Activated CD8-positive, alpha-beta T cell treated with anti-CD3 and anti-CD28 coated beads, Interleukin-2, amount 10 ng/mL, durations not matched to agents 7 days and 5 days (primary cell): ENCODE measurements at places on chromosomes 1 and 21. TPM values are rescaled to one million over a fixed set of nuclear protein-coding genes. Genes with fewer than 3 reads are reported as not detected.

DNA sequence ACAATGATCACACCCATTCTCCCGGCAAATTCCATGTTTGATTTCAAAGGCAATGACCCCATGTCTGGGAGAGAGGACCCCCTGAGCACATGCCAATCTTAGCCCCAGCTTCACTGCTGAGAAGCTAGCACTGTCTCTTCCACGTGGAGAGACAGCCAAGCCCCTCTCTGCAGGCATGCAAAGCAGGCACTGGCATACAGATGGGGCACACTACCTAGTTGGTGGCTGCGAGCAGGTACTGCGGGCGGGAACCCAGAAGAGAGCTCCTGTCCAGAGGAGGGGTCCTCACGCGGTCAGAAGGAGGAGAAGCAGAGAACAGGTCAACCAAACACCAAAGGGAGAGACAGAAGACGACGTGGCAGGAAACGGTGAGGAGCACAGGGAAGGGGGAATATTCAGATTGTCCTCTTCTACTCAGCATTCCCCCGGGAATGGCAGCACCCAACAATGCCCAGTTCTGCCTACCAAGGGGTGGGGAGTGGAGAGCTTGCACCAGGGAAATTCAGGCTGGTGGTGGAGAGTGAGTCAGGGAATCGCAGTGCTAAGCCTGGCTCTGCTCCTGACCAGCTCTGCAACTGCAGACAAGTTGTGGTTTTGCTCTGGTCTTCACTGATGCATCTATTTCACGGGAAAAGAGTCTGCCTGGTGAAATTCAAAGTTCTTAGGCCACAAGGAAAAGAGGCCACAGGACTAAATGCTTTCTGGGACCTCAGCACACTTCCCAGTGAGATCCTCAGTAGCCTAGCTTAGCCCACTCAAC, 48.1 kb upstream of the GOLT1A start:
- no peaks in the 10 kb centered on the region for H3K27me3 ChIP-seq
- H3K4me3 ChIP-seq, result no peak overlapping the region
- no peaks in the 10 kb centered on the region for H3K36me3 ChIP-seq
- DNase-seq, result no peak

PRSS38 gene
- not detected for total RNA-seq

GRCh38 chr1:228006786-228007048, at the start of gene WNT3A:
Gene WNT3A, plus strand, starts transcription at chr1:228006998. Its CDS starts 131 bp downstream, at chr1:228007129.
- no peak for DNase-seq
- H3K4me1 ChIP-seq, result peaks cover 18% of the 10 kb centered on the region
- H3K27me3 ChIP-seq, result peaks cover 54% of the 10 kb centered on the region
- no peak within 1 kb of the TSS for H3K4me3 ChIP-seq
- H3K27ac ChIP-seq, result no peak within 1 kb of the TSS

GRCh38 chr1:20339811-20340457, 49.3 kb downstream of the VWA5B1 start:
- H3K27me3 ChIP-seq, result peaks cover 24% of the 10 kb centered on the region
- H3K36me3 ChIP-seq, result no peaks in the 10 kb centered on the region
- DNase-seq, result no peak

DNA sequence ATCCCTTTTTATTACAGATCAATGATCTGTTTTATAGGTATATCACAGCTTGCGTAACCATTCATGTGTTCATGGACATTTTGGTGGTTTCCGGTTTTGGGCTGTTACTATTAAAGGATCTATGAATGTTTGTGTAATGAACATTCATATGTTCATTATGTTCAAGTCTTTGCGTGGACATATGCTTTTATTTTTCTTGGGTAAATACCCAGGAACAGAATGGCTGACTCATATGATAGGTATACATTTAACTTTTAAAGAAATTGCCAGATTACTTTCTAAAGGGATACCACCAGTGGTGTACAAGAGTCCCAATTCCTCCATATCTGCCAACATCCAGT, 73.7 kb downstream of the SPATA46 start:
- H3K36me3 ChIP-seq, result no peaks in the 10 kb centered on the region
- no peaks in the 10 kb centered on the region for H3K4me1 ChIP-seq
- no peak for DNase-seq
- H3K27me3 ChIP-seq, result peaks cover 3% of the 10 kb centered on the region
- H3K4me3 ChIP-seq, result no peak overlapping the region

LSS gene
- 76.1 TPM for total RNA-seq

CDC42BPA gene
- 0.32 TPM for total RNA-seq

DNA sequence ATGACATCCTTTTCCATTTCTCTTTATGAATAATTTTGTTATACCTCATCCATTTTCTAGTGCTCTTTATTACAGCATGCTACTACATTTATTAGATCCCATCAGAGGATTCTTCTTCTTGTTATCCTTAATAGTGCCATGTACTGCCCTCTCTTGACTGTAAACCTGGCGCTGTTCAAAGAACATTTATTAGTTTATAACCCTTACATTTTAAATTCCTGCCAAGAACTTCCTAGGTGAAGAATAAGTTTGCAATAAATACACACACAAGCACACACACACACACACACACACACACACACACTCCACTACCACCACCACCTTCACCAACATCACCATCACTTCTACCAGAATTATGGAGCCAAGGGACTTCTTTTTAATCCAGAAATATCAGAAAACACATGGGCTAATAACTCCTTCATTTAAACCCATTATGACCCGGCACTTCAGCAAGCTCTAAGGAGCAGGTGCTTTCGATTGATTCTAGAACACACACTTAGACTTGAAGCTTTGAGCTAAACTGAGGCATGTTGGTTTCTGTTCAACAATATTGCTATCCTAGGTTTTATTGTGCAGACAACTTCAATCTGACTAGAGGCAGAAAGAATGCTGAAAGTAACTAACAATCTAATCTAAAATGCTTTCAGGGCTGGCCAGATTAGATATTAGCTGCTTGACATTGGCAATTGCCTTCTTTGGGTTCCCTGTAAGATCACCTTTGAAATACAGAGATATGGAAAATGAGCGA, 556.8 kb downstream of the LMO4 start:
- no peak for DNase-seq
- no peak overlapping the region for H3K27ac ChIP-seq
- no peaks in the 10 kb centered on the region for H3K27me3 ChIP-seq
- no peaks in the 10 kb centered on the region for H3K4me1 ChIP-seq
- no peak overlapping the region for H3K4me3 ChIP-seq

GRCh38 chr1:85460555-85461088, 4.3 kb downstream of the DDAH1 start:
- no peak overlapping the region for H3K4me3 ChIP-seq
- peaks cover 41% of the 10 kb centered on the region for H3K27me3 ChIP-seq
- H3K27ac ChIP-seq, result no peak overlapping the region
- peaks cover 4% of the 10 kb centered on the region for H3K4me1 ChIP-seq
- no peaks in the 10 kb centered on the region for H3K36me3 ChIP-seq

- H3K4me3 ChIP-seq, result no peak overlapping the region
- no peak for DNase-seq
- H3K27me3 ChIP-seq, result no peaks in the 10 kb centered on the region
- H3K36me3 ChIP-seq, result peaks cover 5% of the 10 kb centered on the region
Observed at GRCh38 chr1:54324251-54325140, 81.7 kb downstream of the SSBP3 start.

SLC6A17 gene
- total RNA-seq, result not detected

TATDN3 gene
- 15.3 TPM for total RNA-seq

- H3K27ac ChIP-seq, result no peak overlapping the region
- H3K27me3 ChIP-seq, result no peaks in the 10 kb centered on the region
- no peak overlapping the region for H3K4me3 ChIP-seq
- DNase-seq, result no peak
- no peaks in the 10 kb centered on the region for H3K4me1 ChIP-seq
Observed at GRCh38 chr1:185966471-185966870, 232.3 kb downstream of the HMCN1 start.

- no peaks in the 10 kb centered on the region for H3K4me1 ChIP-seq
- no peak overlapping the region for H3K27ac ChIP-seq
- H3K27me3 ChIP-seq, result no peaks in the 10 kb centered on the region
- H3K36me3 ChIP-seq, result no peaks in the 10 kb centered on the region
- DNase-seq, result no peak
Observed at GRCh38 chr1:244989813-244990212, 125.5 kb upstream of the HNRNPU start.

- peaks cover 32% of the 10 kb centered on the region for H3K36me3 ChIP-seq
- peaks cover 1% of the 10 kb centered on the region for H3K27me3 ChIP-seq
- peaks cover 47% of the 10 kb centered on the region for H3K4me1 ChIP-seq
- DNase-seq, result no peak
- H3K27ac ChIP-seq, result peak overlapping the region; percentile 70
Observed at GRCh38 chr1:205594846-205595245, 37.0 kb downstream of the ELK4 start.
